Thymus (tissue), 14 donors: ENCODE measurements at places on chromosomes 6 and 20. TPM values are rescaled to one million over a fixed set of nuclear protein-coding genes. Genes with fewer than 3 reads are reported as not detected.

DNA sequence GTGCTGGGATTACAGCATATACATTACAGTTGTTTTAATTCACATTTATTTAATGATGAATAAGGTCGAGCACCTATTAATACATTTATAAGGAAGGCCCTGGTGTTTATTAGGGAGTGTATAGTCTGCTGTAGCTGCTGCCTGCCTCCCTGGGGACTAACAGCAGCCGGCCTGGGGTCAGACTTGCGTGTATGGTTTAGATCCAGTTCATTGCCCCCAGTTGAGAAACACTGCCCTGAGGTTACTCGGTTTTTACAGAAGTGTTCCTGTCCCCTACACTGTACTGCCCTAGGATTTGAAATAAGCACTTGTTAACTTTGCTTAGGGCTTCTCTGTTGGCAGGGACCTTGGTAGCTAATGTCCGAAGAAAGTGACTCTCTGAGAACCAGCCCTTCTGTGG, 4.0 kb downstream of the TTPAL start:
- no peak overlapping the region for H3K4me3 ChIP-seq
- H3K27ac ChIP-seq: no peak overlapping the region
- peaks cover 10% of the 10 kb centered on the region for H3K4me1 ChIP-seq
- H3K36me3 ChIP-seq: peaks cover 43% of the 10 kb centered on the region
- DNase-seq: no peak

The LIN28B gene
- polyA plus RNA-seq: 0.02 TPM

The SLC22A23 gene
- 16.4 TPM for polyA plus RNA-seq

The ESR1 gene
- 1.2 TPM for polyA plus RNA-seq

GRCh38 chr6:152379423-152379822, 257.7 kb downstream of the SYNE1 start:
- H3K36me3 ChIP-seq: no peaks in the 10 kb centered on the region
- DNase-seq: no peak
- H3K27me3 ChIP-seq: peaks cover 3% of the 10 kb centered on the region
- no peak overlapping the region for H3K27ac ChIP-seq
- H3K4me3 ChIP-seq: no peak overlapping the region

GRCh38 chr6:29516108-29516507, 28.4 kb upstream of the MAS1L start:
- H3K27me3 ChIP-seq: no peaks in the 10 kb centered on the region
- H3K27ac ChIP-seq: no peak overlapping the region
- no peaks in the 10 kb centered on the region for H3K4me1 ChIP-seq
- H3K36me3 ChIP-seq: no peaks in the 10 kb centered on the region
- no peak overlapping the region for H3K4me3 ChIP-seq
- no peak for DNase-seq

The KIF6 gene
- 0.37 TPM for polyA plus RNA-seq
